Glomerular endothelial cell (primary cell): ENCODE measurements at places on chromosomes 16 and 17. TPM values are rescaled to one million over a fixed set of nuclear protein-coding genes. Genes with fewer than 3 reads are reported as not detected.

Gene NTN1
- total RNA-seq: 0.82 TPM in 2 replicates

Gene ZNF750
- 0.29 and 0.68 TPM in 2 replicates for total RNA-seq

Gene NUDT16L1
- 32.9 and 36.5 TPM in 2 replicates for total RNA-seq

Gene VWA3A
- not detected in 2 replicates for total RNA-seq

Gene MYH3
- 0.23 and 0.39 TPM in 2 replicates for total RNA-seq

Gene KCNJ12
- total RNA-seq: 0.58 and 1.6 TPM in 2 replicates

Gene RAPGEFL1
- total RNA-seq: 2.0 and 4.6 TPM in 2 replicates

Gene CTRB1
- total RNA-seq: not detected in 2 replicates

Gene EPX
- not detected in 2 replicates for total RNA-seq

Gene SLFN14
- 0.18 TPM in 1 of 2 replicates, not detected in the other for total RNA-seq

Gene GP2
- not detected in 2 replicates for total RNA-seq

Gene CHTF8
- total RNA-seq: 109 and 118 TPM in 2 replicates

Gene FAAP100
- 44.2 and 50.8 TPM in 2 replicates for total RNA-seq

Gene SYT17
- total RNA-seq: 3.6 and 5.8 TPM in 2 replicates

Gene TAC4
- total RNA-seq: not detected in 2 replicates

Gene SCIMP
- total RNA-seq: not detected in 2 replicates

Gene MYH2
- total RNA-seq: not detected in 2 replicates

Gene OR2C1
- not detected in 2 replicates for total RNA-seq

Gene MT1A
- 16.4 TPM in 1 of 2 replicates, not detected in the other for total RNA-seq

Gene TBC1D26
- total RNA-seq: not detected in 2 replicates

Gene ANKRD40CL
- total RNA-seq: not detected in 2 replicates

Gene KCNH6
- total RNA-seq: not detected in 2 replicates

Gene SERPINF2
- 1.6 TPM in 1 of 2 replicates, not detected in the other for total RNA-seq

Gene CHST6
- 0.34 and 1.5 TPM in 2 replicates for total RNA-seq

Gene WSCD1
- 40.4 and 54.1 TPM in 2 replicates for total RNA-seq

Gene ZPBP2
- total RNA-seq: not detected in 2 replicates

Gene STAC2
- total RNA-seq: not detected in 2 replicates

Gene PYY
- 0.64 TPM in 1 of 2 replicates, not detected in the other for total RNA-seq

Gene TLCD3A
- 14.6 and 28.7 TPM in 2 replicates for total RNA-seq

Gene TOP2A
- total RNA-seq: 23.8 and 26.8 TPM in 2 replicates
